PC-9 (cell line): ENCODE measurements at places on chromosomes 12 and 14. TPM values are rescaled to one million over a fixed set of nuclear protein-coding genes. Genes with fewer than 3 reads are reported as not detected.

- peak; percentile 52 for DNase-seq
Measured at GRCh38 chr14:99415496-99416281, 65.0 kb downstream of the SETD3 start.

DNA sequence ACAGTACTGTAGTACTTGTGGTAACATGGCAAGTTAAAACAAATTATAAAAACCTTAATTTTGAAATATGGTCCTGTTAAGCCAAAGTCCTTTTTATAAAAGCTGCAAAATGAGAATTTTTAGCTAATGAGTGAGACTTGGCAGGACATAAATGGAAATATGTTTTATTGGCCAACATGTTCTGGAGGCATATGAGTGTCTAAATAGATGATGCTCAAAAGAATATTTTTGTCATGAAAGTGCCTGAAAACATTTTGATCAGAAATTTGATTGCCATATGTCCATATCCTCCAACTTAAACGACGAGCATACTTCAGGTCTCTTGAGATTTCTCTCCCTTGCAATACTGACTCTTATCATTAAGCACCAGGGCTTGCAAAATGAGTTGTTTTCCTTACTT, 972.6 kb downstream of the TMTC2 start:
- no peak for DNase-seq

DNA sequence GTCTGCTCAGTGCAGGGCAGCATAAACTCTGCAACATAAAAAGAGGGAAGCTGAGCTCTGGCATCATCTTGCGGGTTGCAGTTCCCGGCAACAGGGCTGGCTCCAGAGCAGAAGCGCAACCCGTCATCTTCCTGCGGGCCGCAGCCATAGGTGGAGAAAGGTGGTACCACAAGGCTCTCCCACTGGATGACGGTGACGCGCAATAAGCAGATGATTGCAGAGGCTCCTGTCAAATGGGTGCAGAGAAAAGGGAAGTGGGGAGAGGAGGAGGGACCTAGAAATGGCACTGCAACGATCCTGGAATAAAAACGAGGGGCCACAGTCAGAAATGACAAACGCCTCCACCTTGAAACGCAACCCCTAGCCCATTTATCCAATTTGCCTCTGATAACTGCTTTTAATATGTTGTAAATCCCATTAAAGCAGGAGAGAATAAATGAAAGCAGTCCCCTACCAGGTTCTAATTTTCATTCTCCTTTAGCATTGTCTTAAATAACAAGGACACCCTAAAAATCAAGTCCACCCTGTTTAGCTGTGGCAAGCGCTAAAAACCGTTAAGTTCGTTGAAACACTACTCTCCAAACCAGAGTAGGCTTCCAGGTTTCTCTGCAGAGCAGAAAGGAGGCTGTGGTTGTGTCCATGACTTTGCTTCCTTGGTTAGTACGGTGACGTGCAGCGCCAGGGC, 30.9 kb upstream of the TUBA1C start:
- DNase-seq = no peak

The TCL1B gene
- total RNA-seq = not detected in 2 replicates

The BDKRB2 gene
- 0.28 and 0.43 TPM in 2 replicates for total RNA-seq
